ENCODE measurements at places on chromosomes 16 and 17.
A peak's percentile ranks its signal among the peaks of the same experiment; 100 is the strongest.

GRCh38 chr16:74872302-74872701, 97.7 kb upstream of the FA2H start:
- DNase-seq, result no peak

DNA sequence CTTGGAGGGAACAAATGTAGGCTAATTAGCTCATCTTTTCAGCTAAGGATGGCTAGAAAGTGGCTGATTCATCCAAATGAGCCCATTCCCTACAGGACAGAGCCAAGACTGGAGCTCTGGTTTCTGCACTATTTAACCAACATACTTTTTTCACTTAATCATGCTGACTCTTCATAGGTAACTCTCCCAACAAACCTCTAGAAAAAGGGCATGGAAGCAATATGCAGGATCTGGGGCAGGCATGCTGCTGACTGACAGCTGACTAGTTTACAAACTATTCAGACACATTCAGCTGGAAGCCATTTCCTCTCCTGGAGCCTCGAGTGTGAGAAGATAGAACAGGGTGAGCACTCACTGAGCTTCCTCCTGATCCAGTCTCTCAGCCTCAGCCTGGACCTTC, 6.2 kb downstream of the BECN1 start:
- no peak for DNase-seq

DNA sequence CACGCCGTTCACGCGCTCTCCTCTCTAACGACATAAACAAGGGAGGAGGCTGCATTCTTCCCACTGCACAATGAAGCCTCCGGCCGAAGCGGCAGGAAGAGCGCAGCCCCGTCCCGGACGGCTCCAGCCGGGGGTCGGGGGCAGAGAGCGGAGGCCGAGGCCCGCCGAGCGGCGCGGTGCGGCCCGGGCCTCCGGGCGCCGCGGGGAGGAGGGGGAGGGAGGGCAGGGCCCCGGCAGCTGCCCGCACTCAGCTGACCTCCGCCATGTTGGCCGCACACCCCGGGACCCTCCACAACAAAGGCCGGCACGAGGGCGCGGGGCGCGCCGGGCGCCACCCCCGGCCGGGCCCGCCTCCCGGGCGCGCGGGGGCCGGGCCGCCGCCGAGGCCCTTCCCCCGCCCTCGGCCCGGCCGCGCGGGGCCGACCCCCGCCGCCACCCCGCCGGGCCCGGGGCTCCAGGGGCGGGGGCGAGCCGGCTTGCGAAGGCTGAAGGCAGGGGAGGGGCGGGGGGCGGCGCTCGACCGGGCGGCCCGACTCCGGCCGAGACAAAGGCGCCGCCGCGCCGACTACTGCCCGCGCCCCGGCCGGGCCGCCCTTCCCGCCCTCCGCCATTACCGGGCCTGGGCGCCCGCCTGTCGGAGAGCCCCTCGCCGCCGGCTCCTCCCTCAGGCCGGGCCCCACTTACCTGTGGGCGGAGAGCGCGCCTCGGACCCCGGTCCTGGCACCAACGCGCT, 527 bp downstream of the SIAH1 start:
- DNase-seq, result no peak

GRCh38 chr16:84883301-84883700, 63.5 kb downstream of the CRISPLD2 start:
- DNase-seq, result no peak

- DNase-seq, result no peak
These were observed 6.3 kb downstream of the ANKRD11 start for GRCh38 chr16:89484041-89484501.

- DNase-seq, result no peak
These were observed 228.7 kb downstream of the MSI2 start for GRCh38 chr17:57484826-57485565.

- peak; percentile 49 for DNase-seq
These were observed 573.4 kb downstream of the CDH13 start for GRCh38 chr16:83200005-83200779.

GRCh38 chr17:39238311-39238972, 12.7 kb upstream of the STAC2 start:
- no peak for DNase-seq

DNA sequence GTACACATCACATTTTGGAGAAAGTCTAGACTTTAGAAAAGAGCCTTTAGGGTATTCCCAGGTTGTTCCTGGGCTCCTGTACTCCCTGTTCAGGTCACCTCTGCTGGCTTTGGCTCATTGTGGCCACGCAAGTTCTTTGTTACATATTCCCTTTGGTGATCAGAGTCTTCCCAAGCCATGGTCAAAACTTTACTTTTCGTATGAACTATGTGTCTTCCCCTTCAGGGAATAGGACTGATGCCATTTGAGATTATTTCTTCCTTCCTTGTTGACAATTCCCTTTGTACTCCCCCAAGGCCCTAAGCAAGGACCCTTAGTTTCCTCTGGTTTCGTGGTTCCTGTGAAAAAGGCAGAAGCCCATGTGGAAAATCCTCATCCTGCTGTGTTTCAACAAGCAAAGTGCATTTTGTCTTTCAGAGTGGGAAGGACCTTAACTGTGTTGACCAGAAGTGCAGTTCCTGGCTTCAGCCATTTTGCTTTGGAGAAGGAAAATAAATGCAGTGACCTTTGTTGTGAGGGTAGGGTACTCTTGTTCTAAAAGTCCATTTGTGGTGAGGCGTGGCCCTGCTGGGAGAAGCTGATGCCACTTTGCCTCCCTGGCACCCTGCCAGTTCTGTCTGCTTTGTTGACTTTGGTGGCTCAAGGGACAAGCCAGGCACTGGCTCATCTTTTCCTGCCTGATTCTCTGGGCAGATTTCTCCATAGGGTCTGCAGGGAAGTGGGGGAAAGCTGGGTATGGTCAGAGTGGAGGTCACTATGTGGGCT, 55.1 kb downstream of the ZNRF1 start:
- peak; percentile 76 for DNase-seq

GRCh38 chr17:68614718-68615117, 13.6 kb upstream of the FAM20A start:
- no peak for DNase-seq

DNA sequence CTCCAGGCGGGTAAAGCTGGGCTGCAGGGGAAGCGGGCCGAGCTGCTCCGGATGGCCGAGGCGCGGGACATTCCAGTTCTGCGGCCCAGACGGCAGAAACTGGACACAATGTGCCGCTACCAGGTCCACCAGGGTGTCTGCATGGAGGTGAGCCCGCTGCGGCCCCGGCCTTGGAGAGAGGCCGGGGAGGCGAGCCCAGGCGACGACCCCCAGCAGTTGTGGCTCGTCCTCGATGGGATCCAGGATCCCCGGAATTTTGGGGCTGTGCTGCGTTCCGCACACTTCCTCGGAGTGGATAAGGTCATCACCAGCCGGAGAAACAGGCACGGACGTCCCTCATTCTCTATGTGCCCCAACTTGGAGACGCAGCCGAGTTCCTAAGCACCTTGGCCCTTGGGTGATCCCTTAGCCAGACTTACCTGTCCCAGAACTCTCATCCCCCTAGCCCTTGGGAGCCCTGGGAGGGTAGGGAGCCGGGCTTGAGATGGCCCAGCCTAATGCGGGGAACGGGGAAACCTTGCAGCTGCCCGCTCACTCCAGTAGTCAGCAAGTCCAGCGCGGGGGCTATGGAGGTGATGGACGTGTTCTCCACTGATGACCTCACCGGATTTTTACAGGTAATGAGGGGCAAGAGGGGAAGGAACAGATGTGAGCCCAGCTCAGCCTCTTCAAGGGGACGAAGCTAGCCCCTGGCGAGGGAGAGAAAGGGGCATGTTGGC, 806 bp downstream of the MRM1 start:
- no peak for DNase-seq

- no peak for DNase-seq
These were observed 4.1 kb downstream of the PRPSAP2 start for GRCh38 chr17:18862011-18862410.

GRCh38 chr16:68776821-68777485, 39.9 kb downstream of the CDH1 start:
- no peak for DNase-seq

GRCh38 chr16:77780378-77780837, 8.0 kb upstream of the VAT1L start:
- DNase-seq, result no peak

Measured in pons (tissue), 1 donor.